ENCODE measurements at places on chromosomes 11 and 22. TPM values are rescaled to one million over a fixed set of nuclear protein-coding genes. Genes with fewer than 3 reads are reported as not detected.

KCNJ1 gene
- total RNA-seq = 1.3 TPM

FANCF gene
- total RNA-seq = 4.4 TPM

NCR3LG1 gene
- 2.6 TPM for total RNA-seq

NAALADL1 gene
- total RNA-seq = 1.1 TPM

MPPED2 gene
- total RNA-seq = 0.49 TPM

DNA sequence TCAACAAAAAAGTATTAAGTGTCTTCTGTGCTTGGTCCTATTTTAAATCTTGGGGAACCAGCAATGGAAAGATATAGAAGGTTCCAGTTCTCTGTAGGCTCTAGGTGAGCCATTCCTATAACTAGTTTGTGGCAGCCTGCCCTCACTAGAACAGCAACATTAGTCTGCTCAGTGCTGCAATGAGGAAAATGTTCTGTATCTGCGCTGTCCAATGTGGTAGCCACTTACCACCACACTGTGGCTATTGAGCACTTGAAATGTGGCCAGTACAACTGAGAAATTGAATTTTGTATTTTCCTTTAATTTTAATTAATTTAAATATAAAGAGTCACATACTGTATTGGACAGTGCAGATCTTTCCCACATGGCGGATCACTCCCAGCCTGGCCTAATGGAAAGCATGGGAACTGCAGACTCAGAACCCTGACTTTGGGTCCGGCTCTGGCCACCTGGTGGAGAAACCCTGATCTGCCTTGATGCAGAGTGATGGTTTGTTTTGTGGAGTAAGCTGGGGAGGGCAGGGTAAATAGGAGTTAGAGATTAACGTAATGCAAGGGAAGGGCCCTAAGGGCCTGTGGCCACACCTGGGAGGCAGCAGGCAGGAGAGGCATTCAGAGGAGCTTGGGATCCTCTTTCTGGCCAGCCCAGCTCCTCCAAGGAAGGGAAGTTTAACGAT, 101.0 kb downstream of the ME3 start:
- no peak overlapping the region for H3K4me3 ChIP-seq
- H3K27me3 ChIP-seq = no peaks in the 10 kb centered on the region
- no peaks in the 10 kb centered on the region for H3K36me3 ChIP-seq
- peaks cover 12% of the 10 kb centered on the region for H3K4me1 ChIP-seq

DNA sequence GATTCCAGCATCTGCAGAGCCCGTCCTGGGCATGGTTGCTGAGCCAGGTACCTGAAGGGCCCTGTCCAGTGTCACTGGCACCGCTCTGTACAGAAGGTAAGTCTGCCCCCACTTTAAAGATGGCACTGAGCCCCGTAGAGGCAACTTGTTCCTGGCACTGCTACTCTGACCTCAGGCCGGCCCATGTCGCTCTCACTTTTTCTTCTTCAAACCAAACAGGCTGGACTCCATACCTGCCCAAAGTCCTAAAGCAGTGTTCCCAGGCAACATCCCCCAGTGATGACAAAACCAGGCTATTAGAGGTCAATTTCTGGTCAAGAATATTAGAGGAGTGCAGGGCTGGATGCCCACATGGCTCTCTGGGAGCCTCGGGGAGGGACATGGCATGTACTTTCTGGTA, 46.6 kb upstream of the TTLL12 start:
- DNase-seq = no peak
- no peaks in the 10 kb centered on the region for H3K36me3 ChIP-seq
- H3K27me3 ChIP-seq = no peaks in the 10 kb centered on the region
- H3K27ac ChIP-seq = no peak overlapping the region

- H3K4me1 ChIP-seq = peaks cover 8% of the 10 kb centered on the region
- peaks cover 8% of the 10 kb centered on the region for H3K36me3 ChIP-seq
- peak overlapping the region; percentile 70 for H3K27ac ChIP-seq
- no peaks in the 10 kb centered on the region for H3K27me3 ChIP-seq
- H3K4me3 ChIP-seq = peak overlapping the region; percentile 58
- no peak for DNase-seq
Observed at GRCh38 chr11:62687508-62688396, 1.6 kb downstream of the LRRN4CL start.

- peak overlapping the region; percentile 97 for H3K4me3 ChIP-seq
- H3K4me1 ChIP-seq = peaks cover 19% of the 10 kb centered on the region
- H3K27me3 ChIP-seq = no peaks in the 10 kb centered on the region
- DNase-seq = no peak
- peaks cover 13% of the 10 kb centered on the region for H3K36me3 ChIP-seq
- peak overlapping the region; percentile 81 for H3K27ac ChIP-seq
Observed at GRCh38 chr11:63813563-63814382, 517 bp downstream of the SPINDOC start.

DNA sequence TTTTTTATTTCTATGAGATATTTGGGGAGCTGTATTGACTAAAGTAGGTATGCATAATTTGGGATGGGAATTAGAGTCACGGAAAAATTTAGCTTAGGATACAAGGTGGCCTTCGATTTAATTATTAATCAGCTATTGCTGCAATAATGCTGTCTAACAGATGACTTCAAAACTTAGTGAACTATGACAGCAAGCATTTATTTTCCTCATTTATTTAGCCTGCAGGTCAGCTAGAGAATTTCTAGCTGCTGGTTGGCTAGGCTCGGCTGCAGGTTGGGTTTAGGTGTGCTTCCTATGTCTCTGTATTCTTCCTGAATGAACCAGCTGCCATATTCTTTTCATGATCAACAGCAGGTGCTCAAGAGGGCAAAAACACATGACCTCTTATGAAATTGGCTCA, 181.8 kb upstream of the RAG2 start:
- no peaks in the 10 kb centered on the region for H3K4me1 ChIP-seq
- no peak overlapping the region for H3K4me3 ChIP-seq
- H3K27ac ChIP-seq = no peak overlapping the region
- H3K27me3 ChIP-seq = no peaks in the 10 kb centered on the region
- no peaks in the 10 kb centered on the region for H3K36me3 ChIP-seq

- DNase-seq = no peak
- no peaks in the 10 kb centered on the region for H3K36me3 ChIP-seq
- H3K27me3 ChIP-seq = no peaks in the 10 kb centered on the region
- H3K27ac ChIP-seq = no peak overlapping the region
- no peak overlapping the region for H3K4me3 ChIP-seq
Observed at GRCh38 chr11:128563942-128564641, 23.3 kb downstream of the ETS1 start.

GRCh38 chr11:30435488-30435887, 112.6 kb downstream of the ARL14EP start:
- no peaks in the 10 kb centered on the region for H3K36me3 ChIP-seq
- no peaks in the 10 kb centered on the region for H3K4me1 ChIP-seq
- no peak overlapping the region for H3K4me3 ChIP-seq
- no peak for DNase-seq
- H3K27me3 ChIP-seq = no peaks in the 10 kb centered on the region

- H3K27me3 ChIP-seq = no peaks in the 10 kb centered on the region
- H3K36me3 ChIP-seq = no peaks in the 10 kb centered on the region
- H3K27ac ChIP-seq = peak overlapping the region; percentile 86
- no peak for DNase-seq
- peaks cover 15% of the 10 kb centered on the region for H3K4me1 ChIP-seq
Observed at GRCh38 chr11:7673724-7674434, 579 bp upstream of the CYB5R2 start.

GRCh38 chr11:119100994-119101758, 477 bp downstream of the DPAGT1 start:
- peaks cover 6% of the 10 kb centered on the region for H3K36me3 ChIP-seq
- peak overlapping the region; percentile 88 for H3K4me3 ChIP-seq
- peak overlapping the region; percentile 95 for H3K27ac ChIP-seq
- H3K4me1 ChIP-seq = peaks cover 10% of the 10 kb centered on the region
- H3K27me3 ChIP-seq = no peaks in the 10 kb centered on the region

DNA sequence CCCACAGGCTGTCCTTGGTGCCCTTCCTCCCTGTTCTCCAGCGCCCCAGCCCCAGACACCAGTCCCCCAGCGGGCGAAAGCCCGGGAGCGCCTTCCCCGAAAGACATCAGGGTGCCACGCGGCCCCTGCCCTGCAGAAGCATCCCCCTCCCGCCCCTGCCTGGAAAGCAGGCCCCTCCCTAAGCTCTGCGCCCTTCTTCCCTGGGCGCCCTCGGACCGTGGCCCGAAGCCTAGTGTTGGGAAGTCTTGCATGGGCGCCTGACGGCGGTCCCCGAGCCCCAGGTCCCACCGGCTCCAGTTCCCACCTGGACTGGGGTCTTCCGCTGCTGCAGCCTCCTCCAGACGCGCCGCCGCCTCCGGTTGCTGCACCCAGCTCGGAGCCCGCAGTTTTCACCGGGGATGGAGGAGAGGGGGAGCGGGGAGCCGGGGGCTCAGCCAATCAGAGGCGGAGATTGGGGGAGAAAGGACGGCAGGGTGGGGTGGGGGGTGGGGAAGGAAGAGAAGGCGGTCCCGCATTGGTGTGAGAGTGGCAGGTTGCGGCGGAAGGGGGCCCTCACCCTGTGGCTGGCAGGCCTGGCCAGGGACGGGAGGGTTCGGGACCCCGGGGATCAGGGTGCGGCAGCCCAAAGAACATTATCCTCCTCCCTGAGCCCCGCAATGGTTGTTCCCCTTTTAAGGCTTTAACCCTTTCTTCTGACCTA, at the start of gene THY1:
TSS of gene THY1 (minus strand) at position 364 of the 700 bp plus-strand sequence. CDS start 2,267 bp downstream, outside the sequence.
- no peaks in the 10 kb centered on the region for H3K36me3 ChIP-seq
- no peak for DNase-seq
- H3K4me1 ChIP-seq = peaks cover 36% of the 10 kb centered on the region
- H3K27me3 ChIP-seq = peaks cover 6% of the 10 kb centered on the region
- peak within 1 kb of the TSS; percentile 64 for H3K4me3 ChIP-seq

- no peak overlapping the region for H3K27ac ChIP-seq
- no peak for DNase-seq
- H3K4me1 ChIP-seq = no peaks in the 10 kb centered on the region
- H3K4me3 ChIP-seq = no peak overlapping the region
Observed at GRCh38 chr11:119185981-119186634, 833 bp downstream of the NHERF4 start.

DNA sequence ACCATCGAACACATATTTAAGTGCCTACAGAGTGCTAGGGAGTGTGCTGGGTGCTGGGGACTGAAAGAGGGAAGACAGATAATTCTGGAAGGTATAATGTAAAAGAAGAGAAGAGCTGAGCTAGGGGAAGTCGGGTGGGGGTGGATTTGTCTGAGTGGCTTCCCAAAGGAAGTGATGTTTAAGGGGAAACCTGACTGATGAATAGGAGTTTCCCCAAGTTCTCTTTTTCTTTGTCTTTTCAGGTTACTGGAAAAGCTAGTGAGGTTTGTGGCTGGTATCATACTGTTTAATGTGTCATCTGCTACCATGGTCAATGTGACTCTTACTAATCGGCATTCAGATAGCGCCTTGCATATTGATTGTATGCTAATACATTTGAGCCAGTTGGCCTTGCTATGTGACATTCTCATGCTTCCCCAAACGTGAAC, 151.6 kb upstream of the MTMR2 start:
- H3K27me3 ChIP-seq = no peaks in the 10 kb centered on the region
- DNase-seq = no peak
- no peaks in the 10 kb centered on the region for H3K36me3 ChIP-seq
- H3K4me3 ChIP-seq = no peak overlapping the region

DNA sequence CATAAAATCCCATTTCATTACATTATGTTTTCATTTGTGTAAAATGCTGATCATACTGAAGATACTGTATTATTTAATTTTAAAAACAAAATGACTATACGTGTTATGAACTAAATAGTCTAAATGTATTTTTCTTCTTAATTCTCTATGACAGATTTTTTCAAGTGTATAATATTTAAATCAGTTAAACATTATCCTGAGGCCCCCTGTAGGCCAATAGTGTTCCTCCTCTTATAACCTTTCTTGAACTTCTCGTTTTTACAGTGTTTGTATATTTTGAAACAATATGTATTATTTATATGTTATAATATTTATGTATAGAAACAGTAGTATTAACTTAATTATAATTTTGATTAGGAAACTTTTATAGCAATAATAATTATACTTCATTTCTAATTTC, 151.1 kb upstream of the CHORDC1 start:
- H3K4me1 ChIP-seq = no peaks in the 10 kb centered on the region
- no peak overlapping the region for H3K27ac ChIP-seq
- H3K27me3 ChIP-seq = no peaks in the 10 kb centered on the region
- H3K36me3 ChIP-seq = no peaks in the 10 kb centered on the region
- H3K4me3 ChIP-seq = no peak overlapping the region
- no peak for DNase-seq

DNA sequence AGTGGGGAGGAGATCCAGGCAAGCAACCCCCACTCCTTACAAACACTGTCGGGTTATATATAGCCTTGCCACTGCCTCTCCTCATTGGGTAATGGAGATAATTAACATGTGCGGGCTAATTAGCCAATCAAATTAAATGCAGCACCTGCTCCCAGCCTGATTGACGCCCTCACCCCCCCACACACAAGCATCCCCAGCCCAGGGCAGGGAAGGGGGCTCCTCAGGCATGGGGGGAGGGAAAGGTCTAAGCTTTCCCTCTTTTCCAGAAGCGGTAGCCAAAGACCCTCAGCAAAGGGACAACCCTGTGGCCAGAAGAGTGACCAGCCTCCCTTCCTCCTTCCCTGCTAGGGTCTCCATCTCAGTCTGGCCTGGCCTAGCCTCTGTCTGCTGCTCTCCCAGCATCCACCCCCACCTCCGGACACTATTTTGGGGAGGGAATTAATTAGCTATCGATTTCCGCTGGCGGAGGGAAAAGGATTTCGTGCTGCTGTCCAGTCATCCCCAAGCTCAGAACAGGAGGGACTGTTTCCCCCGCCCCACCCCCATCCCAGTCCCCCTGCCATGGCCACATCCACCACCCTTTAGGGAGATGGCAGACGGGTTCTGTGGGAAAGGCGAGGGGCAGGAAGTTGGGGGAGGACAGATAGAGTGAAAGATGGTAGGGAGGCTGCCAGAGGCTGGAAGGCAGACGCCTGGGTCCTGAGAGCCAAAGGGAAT, 7.1 kb downstream of the NRXN2 start:
- no peak for DNase-seq
- H3K27me3 ChIP-seq = peaks cover 11% of the 10 kb centered on the region
- no peak overlapping the region for H3K4me3 ChIP-seq
- no peaks in the 10 kb centered on the region for H3K36me3 ChIP-seq
- no peak overlapping the region for H3K27ac ChIP-seq

DNA sequence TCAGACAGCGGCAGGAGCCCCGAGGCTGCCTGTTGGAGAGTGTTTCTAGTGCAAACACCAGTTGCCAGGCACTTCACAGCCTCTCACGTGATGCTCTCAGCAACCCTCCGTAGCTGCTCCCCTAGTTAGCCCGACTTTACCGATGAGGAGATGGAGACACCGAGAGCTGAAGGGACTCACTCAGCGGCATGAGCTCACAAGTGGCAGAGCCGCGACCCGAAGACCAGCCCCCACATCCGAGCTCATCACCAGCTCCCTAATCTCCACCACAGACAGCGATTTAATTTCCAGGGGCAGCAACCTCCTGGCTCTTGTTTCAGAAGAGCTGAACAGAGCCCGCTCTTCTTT, 28.7 kb upstream of the RTL6 start:
- H3K4me3 ChIP-seq = no peak overlapping the region
- no peaks in the 10 kb centered on the region for H3K27me3 ChIP-seq
- no peaks in the 10 kb centered on the region for H3K36me3 ChIP-seq
- no peak overlapping the region for H3K27ac ChIP-seq
- no peaks in the 10 kb centered on the region for H3K4me1 ChIP-seq

- H3K27ac ChIP-seq = peak overlapping the region; percentile 74
- no peak for DNase-seq
- H3K4me1 ChIP-seq = peaks cover 37% of the 10 kb centered on the region
- H3K4me3 ChIP-seq = no peak overlapping the region
- H3K36me3 ChIP-seq = peaks cover 49% of the 10 kb centered on the region
Observed at GRCh38 chr22:37930952-37931440, 22.4 kb downstream of the C22orf23 start.
